ENCODE measurements at places on chromosomes 4 and X.

DNA sequence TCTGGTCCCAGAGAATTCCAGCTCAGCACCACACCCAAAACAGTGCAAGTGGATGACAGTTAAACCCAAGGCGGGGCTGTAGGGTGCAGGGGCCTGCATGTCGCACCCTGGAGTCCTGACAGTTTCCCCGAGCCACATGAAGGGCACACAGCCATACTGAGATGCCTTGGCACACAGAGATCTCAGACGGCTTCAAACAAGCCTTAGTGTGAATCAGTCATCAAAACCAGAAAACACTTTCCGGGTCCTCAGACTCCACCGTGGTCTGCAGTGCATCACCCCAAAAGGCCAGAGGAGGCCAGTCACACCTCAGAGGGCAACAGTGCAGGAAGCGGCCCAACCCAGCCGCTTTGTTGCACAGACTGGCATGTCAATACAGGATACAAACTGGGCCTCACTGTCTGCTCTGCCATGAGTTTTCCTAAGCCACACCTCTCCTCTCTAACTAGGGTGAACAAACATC is 64.6 kb upstream of the ENPP6 start:
- no peak for DNase-seq

DNA sequence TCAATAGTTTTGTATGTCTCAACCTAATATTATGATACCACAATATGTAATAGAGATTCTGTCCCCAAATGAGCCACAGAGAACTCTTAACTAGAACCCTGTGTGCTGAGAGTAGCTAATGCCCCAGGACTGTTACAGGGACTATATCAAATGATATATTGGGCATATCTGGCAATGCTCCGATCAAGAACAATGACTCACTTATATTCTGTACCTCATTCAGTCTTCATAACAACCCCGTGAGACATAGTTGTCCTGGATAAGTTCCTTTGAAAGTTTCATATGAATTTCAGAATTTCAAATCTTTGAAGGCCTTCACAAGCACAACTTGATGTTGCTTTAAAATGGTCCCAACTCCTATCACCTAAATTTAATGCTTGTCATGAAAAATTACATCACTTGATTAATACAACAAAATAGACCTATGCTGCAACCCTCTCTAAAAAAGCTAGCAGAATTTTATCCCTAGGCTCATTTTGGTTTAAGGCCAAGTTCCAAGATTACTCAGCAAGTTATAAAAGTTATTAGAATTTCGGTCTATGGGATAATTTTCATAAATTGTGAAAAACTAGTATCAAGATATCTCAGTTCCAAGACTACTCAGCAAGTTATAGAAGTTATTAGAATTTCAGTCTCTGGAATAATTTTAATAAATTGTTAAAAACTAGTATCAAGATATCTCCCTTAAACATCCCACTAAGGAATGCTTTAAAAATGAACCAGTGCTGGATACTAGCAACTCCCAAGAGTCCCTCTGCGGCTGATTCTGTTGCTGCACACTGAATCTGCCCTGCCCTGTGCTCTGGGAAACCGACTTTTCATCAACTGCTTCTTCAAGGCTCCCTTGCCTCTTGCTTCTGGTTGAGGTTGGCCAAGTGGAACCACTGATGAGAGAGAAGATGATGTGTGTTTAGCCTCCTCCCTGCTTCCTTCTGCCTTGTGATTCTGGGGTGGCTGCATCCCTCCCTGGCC is 6.0 kb upstream of the ANXA3 start:
- DNase-seq, result no peak

GRCh38 chr4:3373468-3373867 is 68.3 kb upstream of the HGFAC start:
- DNase-seq, result no peak

GRCh38 chrX:48899078-48899410 is 1.3 kb downstream of the PQBP1 start:
- DNase-seq, result no peak

- DNase-seq, result no peak
These were observed at the start of gene RHOH for GRCh38 chr4:40196724-40197281. Gene RHOH (plus strand): TSS chr4:40197031. CDS start chr4:40243387, 46,356 bp downstream.

DNA sequence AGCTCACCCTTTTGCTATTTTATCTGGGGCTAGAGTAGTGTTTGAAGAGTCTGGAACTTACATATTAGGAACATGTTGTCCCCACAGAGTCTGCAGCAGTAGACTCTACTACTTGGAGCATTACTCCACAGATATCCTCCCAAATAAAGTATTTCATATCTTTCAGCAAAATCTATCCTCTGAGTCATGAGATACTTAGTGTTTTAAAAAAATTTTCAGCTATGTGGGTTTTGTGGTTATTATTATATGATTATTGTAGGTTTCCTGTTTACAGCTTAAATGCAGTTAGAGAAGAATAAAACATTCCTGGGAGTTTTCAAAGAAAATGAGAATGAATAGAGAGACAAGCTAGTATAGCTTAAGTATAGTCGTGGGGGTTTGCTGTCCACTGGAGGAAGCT is 30.9 kb downstream of the PAGE2 start:
- no peak for DNase-seq

DNA sequence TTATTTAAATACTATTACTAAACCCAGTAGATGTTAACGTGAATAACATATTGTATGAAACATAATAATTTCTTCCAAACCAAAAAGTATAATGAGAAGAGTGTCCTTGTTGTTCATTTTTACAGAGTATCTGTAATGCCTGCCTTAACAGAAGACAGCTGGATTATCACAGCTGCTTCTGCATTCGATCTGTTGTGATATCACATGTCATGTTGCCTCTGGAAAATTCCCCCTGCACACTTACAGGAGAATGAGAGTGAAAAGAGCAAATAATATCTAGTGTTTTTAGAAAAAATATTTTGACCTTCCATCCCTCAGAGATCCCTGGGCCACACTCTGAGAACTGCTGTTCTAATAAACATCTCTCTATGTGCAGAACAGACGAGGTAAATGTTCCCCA is 240.1 kb upstream of the NOCT start:
- no peak for DNase-seq

GRCh38 chrX:71618303-71618721 is at the start of gene CXCR3:
Gene CXCR3 (minus strand): TSS chrX:71618511. CDS start chrX:71618449, 62 bp downstream.
- DNase-seq, result no peak

DNA sequence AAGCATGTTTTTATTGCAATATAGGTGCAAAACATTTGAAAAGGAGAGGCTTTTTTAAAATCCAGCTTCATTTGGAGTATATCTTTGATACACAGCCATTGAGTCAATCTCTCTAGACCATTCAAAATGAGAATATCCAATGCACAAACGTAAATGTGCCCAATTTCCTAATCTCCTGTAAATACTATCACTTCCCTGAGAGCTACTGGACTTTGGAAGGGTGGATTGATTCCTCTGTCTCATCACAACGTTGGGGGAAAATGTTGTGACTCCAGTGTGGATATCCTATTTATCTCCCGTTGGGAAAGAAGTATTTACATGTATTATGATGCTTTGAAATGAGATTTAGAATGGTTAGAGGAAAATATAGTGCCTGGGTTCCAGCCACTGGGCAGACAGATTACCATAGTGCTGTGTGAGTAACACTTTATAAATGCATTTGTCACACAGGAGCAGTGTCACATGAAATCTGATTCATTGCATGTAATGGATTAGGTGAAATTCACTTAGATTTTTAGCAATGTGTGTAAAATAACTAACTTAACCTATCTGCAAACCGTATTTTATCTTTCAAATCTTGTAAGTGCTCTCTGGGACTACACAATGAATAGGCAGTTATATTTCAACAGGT is 64.4 kb upstream of the VCX3A start:
- no peak for DNase-seq

DNA sequence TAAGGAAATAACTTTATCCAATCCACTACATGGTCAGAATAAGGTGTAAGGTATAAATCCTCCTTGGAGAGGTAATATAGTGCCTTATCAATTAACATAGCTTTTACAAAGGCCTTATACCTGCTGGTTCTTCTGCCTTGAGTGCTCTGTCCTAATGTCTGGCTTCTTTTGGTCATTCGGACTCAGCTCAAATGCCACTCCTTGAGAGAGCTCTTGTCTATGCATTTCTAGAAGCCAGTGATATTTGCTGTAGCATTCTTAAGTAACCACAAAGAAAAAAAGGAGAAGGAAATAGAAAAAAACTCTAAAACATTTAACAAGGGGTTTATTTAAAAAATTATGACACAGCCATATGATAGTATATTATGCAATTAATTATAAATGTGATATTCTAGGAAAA is 444.8 kb upstream of the SLIT2 start:
- no peak for DNase-seq

DNA sequence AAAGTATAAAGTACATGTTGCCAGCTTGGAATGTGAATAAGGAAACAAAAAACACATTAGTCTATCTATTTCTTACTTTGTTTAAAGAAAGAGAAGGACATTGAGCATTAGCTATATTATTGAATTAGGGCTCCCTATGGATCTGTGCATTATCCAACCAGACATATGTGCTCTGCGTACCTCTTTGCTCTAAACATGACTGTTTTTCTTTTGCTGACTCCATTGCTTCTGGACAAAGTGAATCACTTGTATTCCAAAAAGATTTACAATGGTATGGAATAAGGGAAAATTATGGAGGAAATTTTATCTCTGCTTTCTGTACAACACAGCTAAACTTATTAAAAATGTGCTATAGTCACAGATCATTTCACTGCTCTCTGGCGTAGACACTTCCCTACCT is 727.8 kb upstream of the LCORL start:
- no peak for DNase-seq

- no peak for DNase-seq
These were observed 75.0 kb downstream of the NBDY start for GRCh38 chrX:56803850-56804681.

- peak; percentile 0 for DNase-seq
These were observed 11.7 kb upstream of the GAGE10 start for GRCh38 chrX:49291615-49292337.

DNA sequence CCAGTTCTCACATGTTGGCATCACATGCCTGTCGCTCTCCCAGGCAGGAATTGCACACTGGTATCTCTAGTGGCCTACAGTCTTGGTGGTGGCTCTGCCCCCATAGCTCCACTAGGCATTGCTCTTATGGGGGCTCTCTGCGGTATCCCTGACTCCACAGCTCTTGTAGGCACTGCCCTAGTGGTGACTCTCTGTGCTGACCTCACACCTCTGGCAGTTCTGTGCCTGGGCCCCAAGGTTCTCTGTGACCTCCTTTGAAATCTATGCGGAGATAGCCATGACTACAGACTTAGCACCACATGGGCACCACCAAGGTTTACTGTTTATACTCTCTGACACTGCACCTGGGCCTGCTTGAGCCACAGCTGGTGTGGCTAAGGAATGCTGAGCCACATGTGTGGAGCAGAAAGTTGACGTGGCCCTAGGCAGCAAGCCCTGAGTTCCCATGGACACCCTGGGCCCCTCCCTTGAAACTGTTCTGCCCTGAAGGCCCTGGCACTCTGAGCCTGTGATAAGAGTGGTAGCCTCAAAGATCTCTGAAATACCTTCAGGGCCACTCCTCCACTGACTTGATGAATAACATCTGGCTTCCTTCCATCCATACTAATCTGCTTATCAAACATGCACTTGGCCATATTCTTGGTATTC is 8.0 kb downstream of the SLC9B1 start:
- no peak for DNase-seq

DNA sequence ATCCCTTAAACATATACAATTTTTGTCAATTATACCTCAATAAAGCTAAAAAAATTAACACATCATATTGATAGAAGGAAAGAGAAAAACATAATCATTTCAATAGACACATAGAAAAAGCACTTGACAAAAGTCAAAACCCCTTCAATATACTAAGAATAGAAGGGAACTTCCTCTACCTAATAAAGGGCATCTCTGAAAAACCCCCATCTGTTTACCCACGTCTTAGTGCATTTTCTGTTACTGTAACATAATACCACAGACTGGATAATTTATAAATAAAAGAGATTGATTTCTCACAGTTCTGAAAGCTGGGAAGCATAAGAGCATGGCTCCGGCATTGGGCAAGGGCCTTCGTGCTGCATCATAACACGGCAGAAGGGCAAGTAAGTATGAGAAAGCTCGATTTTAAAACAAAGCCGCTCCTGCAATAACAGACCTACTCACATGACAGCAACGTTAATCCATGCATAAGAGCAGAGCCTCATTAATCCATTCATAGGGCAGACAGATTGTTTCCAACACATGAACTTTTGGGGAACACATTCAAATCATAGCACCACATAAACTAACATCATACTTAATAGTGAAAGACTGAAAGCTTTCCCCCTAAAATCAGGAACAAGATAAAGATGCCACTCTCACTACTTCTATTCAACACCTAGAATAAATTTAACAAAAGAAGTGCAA is 15.7 kb downstream of the STEEP1 start:
- DNase-seq, result no peak

Measured in NCI-H774 (cell line).